Activated naive CD8-positive, alpha-beta T cell treated with anti-CD3 and anti-CD28 coated beads for 36 hours (primary cell): ENCODE measurements at places on chromosomes 16 and 17. TPM values are rescaled to one million over a fixed set of nuclear protein-coding genes. Genes with fewer than 3 reads are reported as not detected.

The KRT25 gene
- not detected for total RNA-seq

The ODAD4 gene
- 0.58 TPM for total RNA-seq

The OSGIN1 gene
- 0.92 TPM for total RNA-seq

The TMEM114 gene
- not detected for total RNA-seq

The EME1 gene
- total RNA-seq: 34.0 TPM

The IFI35 gene
- 43.8 TPM for total RNA-seq

The CA7 gene
- total RNA-seq: not detected

The CCDC200 gene
- total RNA-seq: not detected

The RPGRIP1L gene
- total RNA-seq: 7.1 TPM

The KIF1C gene
- total RNA-seq: 51.1 TPM

The ALG1 gene
- 36.8 TPM for total RNA-seq

- DNase-seq: no peak
Measured at GRCh38 chr17:77484111-77484510, 343.3 kb downstream of the SEC14L1 start.

GRCh38 chr16:56851671-56852400, 13.2 kb upstream of the SLC12A3 start:
- DNase-seq: no peak

GRCh38 chr17:28974451-28974850, 23.1 kb upstream of the PHF12 start:
- no peak for DNase-seq

DNA sequence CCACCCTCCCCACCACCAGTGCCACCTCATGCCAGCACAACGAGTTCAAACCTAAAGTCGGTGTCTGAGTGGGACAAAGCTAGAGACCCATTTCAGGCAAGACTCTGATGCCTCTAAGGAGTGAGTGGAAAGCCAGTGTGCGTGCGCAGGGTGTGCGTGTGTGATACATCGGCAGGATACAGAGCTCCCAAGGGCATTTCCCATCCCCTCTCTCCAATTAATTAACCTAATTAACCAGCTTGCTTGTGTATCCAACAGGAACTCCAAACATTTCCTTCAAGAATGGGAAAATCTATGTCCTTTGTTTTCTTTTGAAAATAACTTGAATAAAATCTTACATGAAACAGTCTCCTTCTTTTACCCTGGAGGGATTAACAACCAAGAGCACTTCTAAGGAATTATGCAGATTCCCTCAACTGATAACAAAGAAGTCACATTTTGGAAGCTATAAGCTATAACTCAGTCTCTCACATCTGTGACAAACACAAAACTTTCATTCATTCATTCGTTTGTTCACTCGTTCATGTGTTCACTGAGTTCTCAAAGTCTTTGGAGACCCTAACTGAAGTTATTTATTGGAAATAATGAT, 9.9 kb downstream of the ATPAF2 start:
- no peak for DNase-seq

DNA sequence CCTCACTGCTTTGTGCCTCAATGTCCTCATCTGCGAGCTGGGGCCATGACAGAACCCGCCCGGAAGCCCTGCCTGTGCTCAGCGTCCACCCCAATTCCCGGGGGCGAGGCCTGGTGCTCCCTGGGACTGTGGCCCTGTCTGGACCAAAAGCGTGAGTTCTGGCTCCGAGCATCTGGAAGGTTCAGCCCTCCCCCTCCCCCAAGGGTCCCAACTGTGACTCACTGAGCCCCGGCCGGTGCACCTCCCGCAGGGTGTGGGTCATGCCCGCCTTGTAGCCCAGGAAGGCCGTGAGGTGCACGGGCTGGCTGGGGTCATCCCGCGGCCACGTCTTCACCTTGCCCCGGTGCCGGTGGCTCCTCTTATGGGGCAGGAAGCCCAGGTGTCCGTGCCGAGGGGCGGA, 755 bp downstream of the RPL3L start:
- no peak for DNase-seq

DNA sequence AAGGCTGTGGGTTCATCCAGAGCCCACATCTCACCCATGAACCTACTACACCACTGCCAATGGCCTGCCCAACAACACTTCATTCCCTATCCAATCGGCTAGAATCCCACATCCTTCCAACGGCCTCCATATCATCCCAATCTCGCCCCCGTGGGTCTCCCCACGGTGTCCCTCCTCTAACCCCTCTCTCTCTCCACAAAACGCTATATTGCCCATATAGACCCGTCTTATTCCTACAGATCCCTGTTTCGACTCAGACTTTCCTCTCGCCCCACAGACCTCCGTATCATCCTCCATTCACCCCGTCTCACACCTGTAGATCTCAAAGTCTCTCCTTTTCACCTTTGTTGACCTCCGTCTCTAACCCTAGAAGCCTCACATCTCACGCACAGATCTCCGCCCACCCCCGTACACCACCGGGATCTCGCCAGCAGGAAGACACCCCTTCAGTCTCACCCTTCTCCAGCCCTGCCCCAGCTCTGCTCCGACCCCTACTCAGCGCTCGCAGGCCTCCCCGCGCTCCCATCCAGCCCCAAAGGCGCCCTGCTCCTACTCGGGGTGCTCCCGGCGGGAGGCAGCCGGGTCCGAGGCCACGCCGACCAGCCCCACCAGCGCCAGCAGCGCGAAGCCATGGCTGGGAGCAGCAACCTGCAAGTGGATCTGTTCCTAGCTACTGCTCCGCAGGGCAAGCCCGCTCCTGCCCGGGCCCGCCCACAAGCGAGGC, at the start of gene FDXR:
Gene FDXR (minus strand): TSS at position 682 of the 724 bp plus-strand sequence. CDS start 50 bp downstream, at position 632.
- DNase-seq: no peak

- no peak for DNase-seq
Measured at GRCh38 chr17:32298298-32298697, 32.7 kb downstream of the RHBDL3 start.

DNA sequence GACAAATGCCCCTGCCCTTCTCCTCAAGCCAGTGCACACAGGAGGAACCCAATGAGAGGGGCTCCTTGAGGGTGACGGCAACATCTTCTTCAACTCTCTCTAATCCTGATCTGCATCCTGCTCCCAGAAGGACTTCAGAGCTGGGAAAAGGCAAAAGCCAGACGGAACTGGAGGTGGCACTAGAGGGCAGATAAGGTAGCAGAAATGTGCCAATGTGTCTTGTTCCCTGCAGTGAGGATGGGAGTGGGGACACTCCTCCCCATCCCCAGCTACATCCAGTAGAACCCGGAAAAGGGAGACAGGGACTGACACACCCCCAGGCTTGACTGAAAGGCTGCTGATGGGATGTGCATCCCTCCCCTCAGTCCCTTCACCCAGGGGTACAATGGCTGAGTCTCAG, 28.5 kb downstream of the SRCIN1 start:
- DNase-seq: no peak

DNA sequence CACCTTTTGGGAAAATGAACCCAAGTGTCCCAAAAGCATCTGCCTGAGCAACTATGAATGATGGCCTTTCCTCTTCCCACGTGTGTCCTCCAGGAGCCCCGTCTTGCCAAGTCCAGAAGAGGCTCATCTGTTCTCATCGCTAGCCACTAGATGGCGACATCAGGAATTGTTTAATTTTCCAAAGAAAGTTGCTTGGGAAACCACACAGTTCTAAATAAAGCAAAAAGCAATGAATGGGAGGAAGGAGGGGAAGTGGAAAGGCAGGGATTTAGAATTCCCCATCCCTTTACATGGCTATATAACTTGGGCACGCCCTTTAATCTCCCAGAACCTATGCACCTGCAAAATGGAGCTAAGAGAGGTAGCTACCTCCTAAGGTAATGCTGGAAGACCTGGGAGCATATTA, 9.0 kb upstream of the CDH5 start:
- DNase-seq: no peak

DNA sequence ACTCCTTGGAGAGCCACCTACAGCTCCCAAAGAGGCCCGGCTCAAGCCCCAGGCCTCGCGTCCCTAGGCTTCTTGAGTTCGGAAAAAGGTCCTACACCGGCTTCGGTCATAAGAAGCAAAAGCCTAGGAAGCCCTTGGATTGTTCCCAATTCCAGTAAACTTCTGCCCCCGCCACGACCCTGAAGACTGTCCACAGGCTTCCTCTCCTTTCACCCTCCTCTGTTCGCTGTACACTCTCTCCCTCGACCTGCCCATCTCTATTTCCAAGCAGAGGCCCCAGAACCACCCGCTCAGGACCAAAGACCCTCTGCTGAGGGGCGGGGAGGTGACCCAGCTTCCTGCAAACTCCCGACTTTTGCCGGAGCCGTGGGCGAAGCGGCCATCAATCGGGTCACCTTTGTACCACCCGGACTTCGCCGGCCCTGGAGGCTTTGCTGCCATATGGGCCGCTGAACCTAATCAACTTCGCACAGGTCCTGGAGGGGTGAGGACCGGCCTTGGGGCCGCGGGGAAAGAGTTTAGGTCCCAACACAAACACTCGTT, 2.7 kb downstream of the HOXB2 start:
- DNase-seq: peak; percentile 18

GRCh38 chr17:37225465-37225864, 150.3 kb upstream of the C17orf78 start:
- no peak for DNase-seq

GRCh38 chr16:11258553-11259492, 2.8 kb upstream of the SOCS1 start:
- peak; percentile 62 for DNase-seq

GRCh38 chr17:40491486-40491885, 9.9 kb downstream of the TNS4 start:
- no peak for DNase-seq

DNA sequence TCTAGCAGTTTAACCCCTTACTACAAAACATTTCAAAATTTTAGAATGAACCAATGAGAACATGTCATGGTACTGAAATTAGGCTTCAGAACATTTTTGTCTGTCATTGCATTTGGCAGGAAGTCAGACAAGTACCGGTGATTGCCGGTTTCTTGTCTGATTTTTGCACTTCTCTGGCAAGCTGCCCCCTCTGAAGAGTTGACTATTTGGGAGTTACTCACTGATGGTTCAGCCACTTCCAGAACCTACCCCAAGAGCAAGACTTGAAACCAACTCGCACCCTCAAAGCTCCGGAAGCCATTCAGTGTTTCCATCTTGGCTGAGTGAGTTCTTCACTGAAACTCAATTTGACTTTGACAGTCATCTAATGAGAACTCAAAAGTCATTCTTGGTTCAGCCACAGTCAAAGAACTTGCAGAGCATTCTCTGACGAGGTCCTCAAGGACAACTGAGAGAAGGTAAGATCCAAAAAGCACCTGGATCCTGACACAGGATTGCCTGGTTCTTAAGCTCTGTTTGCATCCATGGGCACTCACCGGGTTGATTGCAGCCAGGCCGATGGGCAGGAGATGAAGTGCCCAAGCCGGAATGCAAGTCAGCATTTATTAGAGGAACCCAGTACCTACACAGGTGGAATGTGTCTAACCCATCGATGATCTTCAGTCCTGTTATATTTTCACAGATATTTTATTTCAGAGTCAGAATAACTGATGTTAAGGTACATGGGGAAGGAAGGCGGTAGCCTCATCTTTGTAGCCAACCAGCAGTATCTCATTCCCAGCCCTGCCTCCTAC, 93.6 kb downstream of the USP22 start:
- DNase-seq: peak; percentile 7

GRCh38 chr17:73401911-73402310, 90.1 kb upstream of the CDC42EP4 start:
- DNase-seq: no peak

DNA sequence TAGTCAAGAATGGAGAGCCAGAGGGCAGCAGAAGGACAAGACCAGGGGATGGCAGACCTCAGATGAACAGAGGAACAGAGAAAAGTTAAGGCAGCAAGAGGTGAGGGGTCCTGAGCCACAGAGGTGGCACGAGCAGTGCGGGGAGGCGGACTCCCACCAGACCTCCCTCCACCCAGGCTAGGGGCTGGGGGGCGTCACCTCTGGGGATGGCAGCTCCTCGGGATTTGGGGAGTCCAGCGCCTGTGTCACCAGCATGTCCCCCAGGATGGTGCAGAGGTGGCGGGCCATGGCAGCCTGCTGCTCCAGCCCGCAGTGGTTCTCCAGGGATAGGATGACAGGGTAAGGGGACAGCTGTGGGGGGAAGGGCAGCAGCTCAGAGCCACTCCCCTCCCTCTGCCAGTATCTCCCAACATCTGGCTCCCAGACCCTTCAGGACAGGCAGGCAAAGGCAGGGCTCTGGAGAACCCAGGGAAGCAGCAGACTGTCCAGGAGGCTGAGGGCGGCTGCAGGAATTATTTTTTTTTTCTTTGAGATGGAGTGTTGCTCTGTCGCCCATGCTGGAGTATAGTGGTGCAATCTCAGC, 15.8 kb downstream of the PLCD3 start:
- no peak for DNase-seq

DNA sequence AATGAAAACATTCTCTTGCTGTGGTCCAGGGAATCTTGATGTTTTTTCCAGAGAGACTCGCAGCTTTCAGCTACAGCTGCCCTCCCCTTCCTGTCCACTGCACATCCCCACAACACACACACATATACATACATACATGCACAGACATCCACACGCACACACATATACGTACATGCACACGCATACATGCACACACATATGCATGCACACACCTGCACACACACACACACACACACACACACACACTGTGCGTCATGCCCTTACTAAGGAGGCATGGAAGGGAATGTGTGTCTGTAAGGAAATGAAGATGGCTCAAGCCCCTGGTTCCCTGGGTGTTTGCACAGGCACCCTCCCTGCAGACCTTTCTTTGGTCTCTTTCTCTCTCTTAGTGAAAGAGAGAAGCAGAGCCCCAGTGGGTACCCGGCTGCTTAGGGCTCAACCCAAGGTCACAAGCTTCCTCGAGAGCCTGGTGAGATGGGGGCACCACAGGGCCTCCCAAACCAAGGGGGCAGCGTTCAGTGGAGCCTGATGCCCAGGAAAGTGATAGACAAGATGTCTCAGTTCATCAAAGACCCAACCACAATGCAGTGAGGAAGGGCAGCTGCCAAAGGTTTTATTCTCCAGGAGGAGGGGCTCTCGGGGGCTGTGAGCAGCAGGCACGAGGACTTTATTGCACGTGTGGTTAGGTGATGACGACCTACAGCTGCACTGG, 33.3 kb downstream of the TNFRSF13B start:
- no peak for DNase-seq

DNA sequence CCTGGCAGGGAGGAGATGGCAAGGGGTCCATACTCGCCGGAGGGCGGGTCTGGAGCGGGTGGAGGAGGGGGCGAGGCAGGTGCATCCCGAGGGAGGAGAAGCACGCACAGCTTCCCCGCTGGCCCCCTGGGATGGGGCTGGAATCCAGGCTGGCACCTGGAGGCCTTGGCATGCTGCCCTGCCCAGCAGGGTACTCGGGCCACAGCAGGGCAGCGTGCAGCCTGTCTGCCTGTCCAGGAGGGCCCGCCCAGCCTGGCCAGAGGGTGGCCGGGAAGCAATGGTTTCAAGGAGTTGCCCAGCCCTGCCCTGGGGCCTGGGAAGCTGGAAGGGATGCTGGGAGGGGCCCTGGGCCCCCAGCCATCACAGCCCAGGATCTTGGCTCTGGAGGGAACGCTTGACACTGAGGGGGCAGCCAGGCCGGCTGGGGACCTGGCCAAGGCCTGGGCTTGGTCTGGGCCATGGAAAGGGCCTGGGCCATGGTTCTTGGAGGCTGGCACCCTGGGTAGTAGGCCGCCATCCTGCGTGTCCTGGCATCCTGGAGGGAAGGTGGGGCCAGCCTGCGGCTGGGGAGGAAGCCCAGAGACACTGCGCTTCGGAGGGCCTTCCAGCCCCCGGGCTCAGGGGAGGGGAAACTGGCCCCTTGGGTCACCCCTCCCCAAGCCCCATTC, 1.1 kb downstream of the GLIS2 start:
- no peak for DNase-seq

- DNase-seq: no peak
Measured at GRCh38 chr17:40171750-40172149, 5.5 kb upstream of the RAPGEFL1 start.

- DNase-seq: no peak
Measured at GRCh38 chr17:7835814-7836595, 2.0 kb downstream of the KDM6B start.

GRCh38 chr17:82232876-82233785, 4.3 kb downstream of the SLC16A3 start:
- no peak for DNase-seq

- DNase-seq: peak; percentile 18
Measured at GRCh38 chr16:74563828-74564263, 43.1 kb downstream of the GLG1 start.
